ENCODE measurements at places on chromosomes 4 and X. TPM values are rescaled to one million over a fixed set of nuclear protein-coding genes. Genes with fewer than 3 reads are reported as not detected.

DNA sequence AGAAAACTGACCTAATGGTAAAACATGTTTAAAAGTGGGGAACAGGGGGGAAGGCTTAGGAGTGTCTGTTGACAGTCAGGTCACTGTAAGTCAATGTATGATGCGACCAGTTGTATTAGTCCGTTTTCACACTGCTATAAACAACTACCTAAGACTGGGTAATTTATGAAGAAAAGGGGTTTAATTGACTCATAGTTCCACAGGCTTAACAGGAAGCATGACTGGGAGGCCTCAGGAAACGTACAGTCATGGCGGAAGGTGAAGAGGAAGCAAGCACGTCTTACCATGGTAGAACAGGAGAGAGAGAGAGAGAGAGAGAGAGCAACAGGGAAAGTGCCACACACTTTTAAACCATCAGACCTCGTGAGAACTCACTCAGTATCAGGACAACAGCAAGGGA, 13.0 kb upstream of the PLAC1 start:
- no peak for DNase-seq

DNA sequence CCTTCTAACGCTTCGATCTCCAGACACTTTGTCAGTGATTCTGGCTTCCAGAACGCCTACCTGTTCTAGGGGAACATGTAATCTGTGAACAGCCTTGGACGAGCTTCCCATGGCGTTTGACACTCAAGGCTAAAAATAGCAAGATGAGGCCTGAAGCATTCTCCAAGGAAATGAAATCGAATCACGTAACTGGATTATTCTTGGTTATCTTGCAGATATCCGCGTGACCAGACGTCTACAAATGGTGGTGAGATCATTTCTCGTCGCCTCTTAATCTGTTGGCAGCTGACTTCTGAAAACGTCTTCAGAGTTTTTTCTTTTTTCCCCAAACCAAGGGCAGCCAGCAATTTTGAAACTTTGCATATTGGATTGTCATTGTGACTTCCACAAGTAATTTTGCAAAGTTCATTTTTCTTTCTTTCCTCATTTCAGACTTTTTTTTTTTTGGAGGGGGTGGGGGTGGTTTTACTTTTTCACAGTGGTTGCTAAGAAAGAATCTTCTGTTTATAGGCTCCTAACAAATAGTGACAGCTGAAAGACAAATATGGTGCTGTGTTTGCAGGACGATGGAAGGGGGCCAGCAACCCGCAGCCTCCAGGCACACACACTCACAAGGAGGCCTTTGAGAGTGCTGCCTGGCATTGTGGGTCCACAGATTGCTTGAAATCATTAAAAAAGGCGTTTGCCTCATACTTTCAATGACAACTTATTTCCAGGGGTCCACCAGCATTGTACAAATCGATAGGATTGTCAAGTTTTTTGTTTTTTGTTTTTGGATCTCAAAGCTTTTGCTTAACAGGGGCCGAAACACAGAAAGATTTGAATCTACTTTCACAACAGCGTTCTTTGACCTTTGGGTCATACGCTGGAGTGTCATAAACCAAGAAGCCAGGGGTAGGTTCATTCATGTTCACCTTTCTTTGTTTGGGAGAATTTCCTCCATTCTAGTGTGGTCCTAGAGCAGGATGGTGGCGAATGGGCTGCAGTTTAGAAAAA, 32.4 kb upstream of the PDLIM3 start:
- no peak for DNase-seq

GRCh38 chr4:157045507-157046127, 30.3 kb upstream of the GLRB start:
- DNase-seq: no peak

GRCh38 chr4:188459381-188459780, 320.1 kb downstream of the TRIML1 start:
- no peak for DNase-seq

- no peak for DNase-seq
Observed at GRCh38 chr4:125985856-125986255, 671.1 kb downstream of the FAT4 start.

- no peak for DNase-seq
Observed at GRCh38 chr4:103774326-103774825, 54.6 kb upstream of the TACR3 start.

Gene OCIAD2
- total RNA-seq: 80.2 TPM

Gene MAGEA1
- total RNA-seq: not detected

DNA sequence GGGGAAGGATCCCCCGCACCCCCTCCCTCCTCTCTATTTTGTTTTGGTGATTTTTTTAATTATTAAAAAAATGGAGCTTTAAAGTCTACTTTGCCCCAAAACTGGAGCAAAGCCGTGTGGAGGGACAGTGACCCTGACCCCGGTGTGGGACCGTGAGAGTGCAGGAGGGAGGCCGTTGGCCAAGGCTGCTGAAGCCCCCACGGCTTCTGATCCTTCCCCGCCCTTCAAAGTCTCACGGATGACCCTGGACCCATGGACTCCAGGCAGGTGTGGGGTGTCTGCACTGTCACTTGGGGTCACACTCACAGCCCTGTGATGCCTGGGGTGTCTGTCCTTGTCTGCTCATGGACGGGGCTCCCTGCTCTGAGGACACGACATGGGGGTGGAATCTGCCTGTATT, 133.3 kb downstream of the CPZ start:
- no peak for DNase-seq

- DNase-seq: no peak
Observed at GRCh38 chrX:123399709-123400108, 215.6 kb downstream of the GRIA3 start.

Gene TCEAL6
- not detected for total RNA-seq

- DNase-seq: peak; percentile 59
Observed at GRCh38 chr4:37685823-37686372, 278 bp downstream of the RELL1 start.

DNA sequence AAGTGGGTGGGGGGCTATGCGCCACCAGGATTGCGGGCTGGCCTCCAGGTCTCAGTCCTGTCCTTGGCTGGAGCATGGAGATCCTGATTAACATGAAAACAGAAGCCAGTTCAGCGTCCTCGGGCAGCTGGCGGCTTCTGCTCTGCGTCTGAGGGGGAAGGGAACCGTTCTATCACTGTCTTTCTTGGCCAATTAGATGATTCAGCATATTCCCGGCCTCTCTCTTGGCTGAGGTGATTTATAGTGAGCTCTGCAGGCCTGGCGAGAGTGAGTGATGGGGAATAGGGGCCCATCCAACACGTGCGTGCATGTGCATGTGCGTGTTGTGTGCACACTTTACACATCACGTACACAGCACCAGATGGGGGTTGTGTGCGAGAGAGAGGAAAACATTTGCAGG, 145.8 kb upstream of the ATP6AP2 start:
- no peak for DNase-seq

DNA sequence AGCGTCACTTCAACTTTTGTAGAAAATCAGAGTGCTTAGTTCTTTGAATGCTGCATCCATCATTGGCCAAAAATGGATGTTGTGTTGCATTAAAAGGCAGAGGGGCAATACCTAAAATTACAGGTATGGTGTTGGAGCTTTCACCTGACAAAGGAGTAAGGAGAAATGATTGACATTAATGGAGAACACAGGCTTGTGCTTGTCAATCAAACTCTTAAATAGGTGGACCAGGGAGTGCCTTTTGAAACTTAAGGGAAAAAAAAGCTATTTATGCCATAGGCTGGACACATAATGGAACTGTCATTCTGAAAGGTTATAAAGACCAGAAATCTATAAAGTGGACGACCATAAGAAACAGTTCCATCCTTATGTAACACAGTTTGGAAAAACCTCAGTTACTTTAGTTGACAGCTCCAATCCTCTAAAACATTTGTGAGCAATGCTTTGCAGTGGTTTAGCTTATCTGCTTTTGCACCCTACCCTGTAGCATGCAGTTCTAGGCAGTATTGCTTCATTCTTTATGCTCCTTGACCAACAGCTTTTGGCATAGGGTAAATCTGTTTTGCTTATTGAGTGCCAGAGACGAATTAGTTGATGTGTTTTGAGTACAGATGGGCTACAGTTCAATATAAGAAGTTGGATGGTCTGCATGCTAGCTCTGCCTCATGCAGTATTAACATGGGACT, 2.4 kb downstream of the HADH start:
- DNase-seq: no peak

Gene AMTN
- not detected for total RNA-seq

- DNase-seq: no peak
Observed at GRCh38 chr4:6992728-6993677, 50.2 kb upstream of the TADA2B start.

Gene NLRP2B
- not detected for total RNA-seq

Gene TEC
- total RNA-seq: 3.9 TPM

DNA sequence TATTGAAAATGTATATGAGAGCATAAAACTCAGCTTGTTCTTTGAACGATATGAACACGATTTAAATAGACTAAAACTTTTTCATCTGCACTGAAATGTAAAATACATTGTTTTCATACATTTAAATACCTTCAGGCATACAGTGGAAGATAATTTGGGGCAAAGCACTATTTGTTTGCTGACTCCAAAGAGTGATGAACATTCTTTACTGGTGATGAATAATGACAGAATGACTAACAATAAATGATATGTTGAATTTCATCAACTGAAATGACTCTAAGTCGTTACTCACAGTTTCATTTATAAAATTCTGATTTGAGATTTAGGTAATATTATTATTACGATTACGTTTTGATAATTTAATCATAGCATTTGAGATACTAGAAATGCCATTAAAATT, 1160.1 kb downstream of the NLGN4X start:
- DNase-seq: no peak

Gene WDR17
- 1.9 TPM for total RNA-seq

Gene SCRG1
- total RNA-seq: not detected

Gene AFP
- not detected for total RNA-seq

DNA sequence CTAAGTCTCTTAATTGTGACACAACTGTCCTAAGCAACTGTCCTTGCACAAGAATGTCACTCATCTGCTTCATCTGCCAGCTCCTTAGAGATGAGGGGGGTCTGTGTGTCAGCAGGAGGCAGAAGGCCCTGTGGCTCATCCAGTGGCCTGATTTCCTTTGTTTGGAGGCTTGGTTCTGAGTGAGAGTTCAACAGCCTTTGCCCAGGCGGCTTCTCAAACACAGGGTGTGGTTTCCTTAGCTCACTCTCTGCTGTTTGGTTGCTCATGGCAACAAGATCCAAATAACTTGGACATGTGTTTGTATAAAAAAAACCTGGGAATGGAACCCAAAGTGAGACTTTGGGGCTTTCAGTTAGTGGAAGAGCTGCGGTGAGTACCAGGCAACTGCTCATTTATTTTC, 46.6 kb downstream of the MAP7D3 start:
- no peak for DNase-seq

DNA sequence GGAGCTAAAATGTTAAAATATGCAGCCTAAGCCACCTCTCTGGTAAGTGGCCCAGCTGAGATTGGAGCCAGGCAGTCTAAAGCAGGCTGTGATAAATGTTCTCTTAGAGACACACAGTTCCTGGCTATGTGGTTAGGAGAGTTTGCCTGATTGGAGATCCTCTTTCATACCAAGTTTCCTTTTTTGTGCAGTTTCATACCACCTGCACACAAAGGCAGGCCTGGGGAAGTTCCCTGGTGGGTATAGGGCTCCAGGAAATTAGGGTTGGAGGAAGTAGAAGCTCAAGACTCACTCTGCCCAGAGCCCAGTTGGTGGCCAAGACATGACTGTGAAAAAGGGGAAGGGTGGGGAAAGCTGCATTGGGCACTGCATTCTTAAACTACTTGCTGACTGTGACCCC, 16.9 kb downstream of the CYBB start:
- DNase-seq: no peak

Gene LRP2BP
- total RNA-seq: 0.44 TPM

GRCh38 chr4:73743795-73744194, 3.4 kb downstream of the CXCL8 start:
- no peak for DNase-seq

GRCh38 chr4:85837439-85837733, 362.4 kb downstream of the ARHGAP24 start:
- no peak for DNase-seq

Gene SNCA
- total RNA-seq: 0.56 TPM

- DNase-seq: no peak
Observed at GRCh38 chrX:30161043-30161442, 54.3 kb upstream of the MAGEB2 start.

- DNase-seq: no peak
Observed at GRCh38 chr4:156303708-156304107, 350.0 kb upstream of the CTSO start.

GRCh38 chr4:17771284-17771908, 10.0 kb downstream of the FAM184B start:
- no peak for DNase-seq

DNA sequence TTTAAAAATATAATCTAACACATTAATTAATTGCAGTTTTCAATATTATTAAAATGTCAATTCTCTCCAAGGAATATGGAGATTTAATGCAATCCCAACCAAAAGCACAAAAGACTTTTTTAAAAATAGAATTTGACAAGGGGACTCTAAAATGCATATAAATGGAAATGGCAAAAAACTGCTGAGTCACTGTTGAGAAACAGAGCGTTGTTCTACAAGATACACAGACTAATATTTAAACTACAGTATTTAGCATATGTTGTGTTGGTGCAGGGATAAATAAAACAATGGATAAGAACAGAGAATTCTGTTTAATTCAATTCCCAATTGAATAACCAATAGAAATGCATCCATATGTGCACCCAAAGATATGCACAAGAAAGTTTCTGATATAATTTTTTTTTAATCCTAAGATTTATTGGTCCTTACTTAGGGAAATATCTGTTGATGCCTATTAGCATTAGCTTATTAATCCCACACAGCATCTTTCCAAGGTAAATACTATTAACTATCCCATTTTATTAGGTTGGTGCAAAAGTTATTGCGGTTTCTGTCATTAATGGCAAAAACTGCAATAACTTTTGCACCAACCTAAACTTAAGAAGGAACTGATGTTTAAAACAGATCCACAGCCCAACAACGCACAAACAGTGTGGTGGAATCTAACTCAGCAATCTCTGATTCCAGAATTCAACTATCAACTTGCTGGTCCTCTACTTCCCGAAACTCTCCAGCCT, 86.8 kb upstream of the VEGFC start:
- DNase-seq: no peak

Gene TMEM35A
- total RNA-seq: not detected

Gene XAGE1B
- total RNA-seq: not detected

Gene CT55
- total RNA-seq: not detected
